ENCODE measurements at places on chromosomes 12 and 14. TPM values are rescaled to one million over a fixed set of nuclear protein-coding genes. Genes with fewer than 3 reads are reported as not detected.

- DNase-seq: peak; percentile 19
Observed at GRCh38 chr14:61281948-61282275, 774 bp upstream of the TMEM30B start.

DNA sequence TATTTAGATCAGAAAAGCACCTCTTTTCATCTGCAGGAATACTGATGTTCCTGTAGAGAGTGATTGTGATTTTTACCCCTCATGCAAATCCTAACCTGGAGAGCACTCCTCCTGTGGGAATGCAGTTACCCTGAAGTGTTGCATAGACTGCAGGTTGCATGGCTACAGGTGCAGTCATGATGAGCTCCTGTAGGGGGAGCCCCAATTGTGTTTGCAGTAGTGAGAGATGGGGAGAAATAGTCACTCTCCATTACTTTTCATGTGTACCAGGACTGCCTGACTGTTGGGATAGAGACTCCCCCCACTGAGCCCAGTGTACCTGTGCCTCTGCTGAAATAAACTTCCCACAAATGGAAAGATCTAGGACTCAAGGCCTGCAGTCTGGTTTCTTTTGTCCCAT lies 1086.5 kb downstream of the SLC6A15 start:
- DNase-seq: no peak

- no peak for DNase-seq
Observed at GRCh38 chr14:104734051-104734587, 10.1 kb downstream of the ADSS1 start.

DNA sequence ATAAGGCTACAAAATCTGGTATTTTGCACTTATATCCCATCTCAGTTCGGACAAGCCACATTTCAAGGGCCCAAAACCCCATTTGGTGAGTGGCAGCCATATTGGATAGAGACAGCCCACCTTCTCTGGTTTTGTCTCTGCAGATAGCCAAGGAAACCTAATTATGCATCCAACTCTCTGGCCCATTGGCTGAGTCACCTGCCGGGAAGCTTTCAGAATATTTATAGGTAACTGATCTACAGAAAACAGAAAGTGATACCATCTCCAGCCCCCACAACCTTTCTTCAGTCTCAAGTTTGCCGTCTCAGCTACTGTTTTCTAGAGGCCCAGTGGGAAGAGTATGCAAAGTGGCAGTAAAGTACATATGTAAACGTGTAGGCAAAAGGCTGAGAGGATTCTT lies 33.7 kb upstream of the PPP1CC start:
- no peak for DNase-seq

DNA sequence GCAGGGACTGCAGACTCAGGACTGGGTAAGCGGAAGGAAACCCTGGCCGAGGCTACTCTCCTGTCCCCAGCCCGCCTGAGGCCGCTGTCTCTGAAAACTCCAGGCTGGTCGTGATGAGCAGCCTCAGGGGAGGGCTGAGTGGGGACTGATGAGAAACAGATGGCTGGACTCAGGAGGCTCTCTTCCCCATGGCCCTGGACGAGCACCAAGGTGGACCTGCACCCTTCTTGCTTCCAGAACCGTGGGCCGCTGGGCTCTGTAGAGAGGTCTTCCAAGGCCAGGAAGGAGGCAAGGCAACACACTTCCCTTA lies 1.1 kb downstream of the TEX22 start:
- no peak for DNase-seq

DNA sequence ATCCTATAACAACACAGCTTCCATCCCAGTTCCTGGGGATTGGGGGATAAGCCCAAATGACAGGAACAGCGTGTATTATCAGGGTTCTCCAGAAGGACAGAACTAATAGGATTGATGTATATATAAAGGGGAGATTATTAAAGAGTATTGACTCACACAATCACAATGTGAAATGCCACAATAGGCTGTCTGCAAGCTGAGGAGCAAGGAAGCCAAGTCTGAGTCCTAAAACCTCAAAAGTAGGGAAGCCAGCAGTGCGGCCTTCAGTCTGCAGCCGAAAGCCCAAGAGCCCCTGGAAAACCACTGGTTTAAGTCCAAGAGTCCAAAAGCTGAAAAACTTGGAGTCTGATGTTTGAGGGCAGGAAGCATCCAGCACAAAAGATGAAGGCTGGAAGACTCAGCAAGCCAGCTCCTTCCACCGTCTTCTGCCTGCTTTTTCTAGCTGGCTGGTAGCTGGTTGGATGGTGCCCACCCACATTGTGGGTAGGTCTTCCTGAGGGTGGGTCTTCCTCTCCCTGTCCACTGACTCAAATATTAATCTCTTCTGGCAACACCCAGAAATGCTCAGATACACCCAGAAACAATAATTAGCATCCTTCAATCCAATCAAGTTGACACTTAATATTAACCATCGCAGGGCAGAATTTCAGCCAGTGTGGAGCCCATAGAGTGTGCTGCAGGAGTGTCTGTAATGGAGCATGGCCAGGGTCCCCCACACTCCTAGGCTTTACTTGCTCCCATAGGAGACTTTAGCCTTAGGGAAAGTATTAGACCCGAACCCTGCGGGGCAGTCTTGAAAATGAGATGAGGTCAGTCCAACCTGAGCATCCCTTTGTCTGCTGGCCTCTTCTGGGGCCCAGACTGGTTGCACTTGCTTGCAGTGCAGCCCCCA lies 111.1 kb downstream of the SINHCAF start:
- DNase-seq: no peak

GRCh38 chr14:64444984-64445845 lies 20.1 kb upstream of the AKAP5 start:
- peak; percentile 83 for DNase-seq

DNA sequence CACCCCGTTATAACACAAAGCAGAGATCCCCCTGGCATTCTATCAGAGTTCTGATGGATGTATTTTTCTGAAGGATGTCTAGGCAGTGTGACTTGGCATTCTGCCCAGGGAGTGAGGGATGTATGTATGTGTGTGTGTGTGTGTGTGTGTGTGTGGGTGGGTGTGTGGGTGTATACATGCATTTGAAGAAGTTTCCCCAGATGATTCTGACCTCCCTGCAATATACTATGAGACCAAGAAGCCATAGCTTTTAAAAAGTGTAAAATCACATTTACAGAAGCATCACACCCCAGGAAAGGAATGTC lies 59.7 kb upstream of the NAP1L1 start:
- DNase-seq: peak; percentile 26

DNA sequence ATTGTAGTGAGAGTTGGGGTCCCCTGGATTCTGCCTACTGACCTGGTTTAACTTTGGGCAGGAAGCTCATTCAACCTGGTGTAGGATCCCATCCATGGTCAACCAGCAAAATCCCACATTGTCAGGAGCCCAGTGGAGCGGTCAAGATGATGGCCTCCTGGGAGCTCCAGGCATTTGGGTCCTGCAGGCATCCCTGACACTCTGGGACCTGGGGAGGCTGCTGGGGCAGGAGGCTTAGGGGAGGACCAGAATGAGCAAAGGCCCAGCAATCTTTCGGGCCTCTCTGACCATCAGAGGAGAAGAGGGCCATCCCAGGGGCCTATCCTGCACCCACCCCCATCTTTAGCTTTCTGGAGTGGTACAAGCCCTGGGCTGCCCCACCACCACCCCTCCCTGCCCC lies 104.0 kb downstream of the PRMT8 start:
- no peak for DNase-seq

- DNase-seq: peak; percentile 55
Observed at GRCh38 chr14:75088566-75089373, 19.3 kb downstream of the ZC2HC1C start.

DNA sequence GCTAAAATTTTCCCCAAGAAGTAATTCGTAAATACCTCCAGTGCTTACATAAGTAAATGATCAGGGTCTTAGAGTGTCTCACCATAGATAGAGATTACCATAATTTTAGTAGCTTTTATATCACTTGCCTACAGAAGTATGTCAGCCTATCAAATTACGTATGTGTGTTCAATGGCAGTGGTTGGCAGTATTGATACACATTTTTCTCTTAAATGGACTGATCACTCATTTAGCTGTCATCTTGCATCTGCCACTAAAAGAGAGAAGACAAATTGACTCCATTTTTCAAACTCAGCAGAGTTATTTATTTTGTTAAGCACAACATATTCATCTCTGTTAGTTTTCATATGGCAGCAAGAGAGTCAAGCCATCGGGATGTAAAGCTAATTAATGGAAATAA lies 413.1 kb upstream of the CLEC14A start:
- DNase-seq: no peak

GRCh38 chr12:104583301-104583700 lies 126.6 kb downstream of the CHST11 start:
- DNase-seq: no peak

GRCh38 chr12:111218499-111218898 lies 150.4 kb downstream of the PHETA1 start:
- DNase-seq: no peak

DNA sequence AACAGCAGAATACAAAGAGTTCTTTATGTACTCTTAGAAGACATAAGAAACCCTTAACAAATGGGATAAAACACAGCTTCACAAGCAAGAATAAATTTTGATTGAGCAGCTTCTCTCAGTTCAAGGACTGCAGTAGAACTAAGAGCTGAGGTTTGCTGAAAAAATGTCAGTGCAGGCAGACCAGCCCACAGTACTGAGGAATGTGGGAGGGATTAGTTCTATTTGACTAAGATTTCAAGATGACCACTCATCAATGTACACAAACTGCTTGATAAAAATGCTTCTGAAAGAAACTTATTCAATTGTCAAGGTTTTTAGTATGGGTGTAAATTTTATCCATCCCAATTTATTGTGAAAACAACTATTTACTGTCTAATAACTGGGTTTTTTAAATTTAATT lies 138.4 kb downstream of the SEC23A start:
- DNase-seq: peak; percentile 39

- DNase-seq: no peak
Observed at GRCh38 chr12:127046467-127046866, 1220.5 kb upstream of the TMEM132C start.

DNA sequence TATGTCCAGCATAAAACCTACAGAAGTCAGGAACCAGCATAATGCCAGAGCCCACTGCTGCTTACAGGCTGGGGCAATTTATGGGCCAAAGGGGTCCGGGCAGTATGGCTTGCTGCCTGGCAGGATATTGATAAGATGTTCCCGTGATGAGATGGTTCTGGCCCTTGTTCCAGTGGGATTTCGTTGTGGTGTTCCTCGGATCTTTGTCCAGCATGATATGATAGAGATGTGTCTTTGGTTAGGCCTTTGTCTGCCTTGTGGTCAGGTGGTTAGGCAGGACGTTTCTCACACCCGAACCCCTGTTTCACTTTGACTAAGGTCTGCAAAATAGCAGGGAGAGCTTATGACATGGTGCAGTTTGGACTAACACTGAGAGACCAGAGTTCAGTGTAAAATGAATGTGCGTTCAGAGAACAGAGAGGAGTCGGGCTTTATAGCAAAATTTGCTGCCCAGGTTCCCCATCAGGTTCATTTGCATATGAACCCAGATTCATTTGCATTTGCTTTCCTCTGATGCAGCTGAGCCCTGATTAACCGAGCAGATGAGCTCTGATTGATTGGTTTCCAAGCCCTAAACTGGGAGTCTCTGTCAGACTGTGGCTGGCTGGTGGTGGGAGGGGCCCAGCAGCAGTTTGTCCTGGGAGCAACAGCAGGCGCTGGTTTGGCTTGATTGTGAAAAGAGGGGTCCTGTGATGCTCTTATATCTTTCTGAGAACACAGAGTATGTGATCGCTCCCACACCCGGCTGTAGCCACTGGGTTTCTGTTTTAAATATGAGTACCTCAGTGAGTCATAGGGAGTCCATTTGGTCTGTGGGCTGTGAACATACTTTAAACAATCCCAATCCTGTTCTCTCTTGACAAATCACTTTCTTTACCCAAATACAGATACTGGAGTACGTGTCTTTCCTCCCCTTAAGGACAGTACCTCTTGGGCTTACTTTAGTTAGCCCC lies 156.3 kb upstream of the PZP start:
- DNase-seq: peak; percentile 92

- DNase-seq: peak; percentile 43
Observed at GRCh38 chr14:50318031-50318626, 6.0 kb downstream of the DMAC2L start.

GRCh38 chr12:75477137-75477536 lies 3.4 kb upstream of the GLIPR1 start:
- no peak for DNase-seq

DNA sequence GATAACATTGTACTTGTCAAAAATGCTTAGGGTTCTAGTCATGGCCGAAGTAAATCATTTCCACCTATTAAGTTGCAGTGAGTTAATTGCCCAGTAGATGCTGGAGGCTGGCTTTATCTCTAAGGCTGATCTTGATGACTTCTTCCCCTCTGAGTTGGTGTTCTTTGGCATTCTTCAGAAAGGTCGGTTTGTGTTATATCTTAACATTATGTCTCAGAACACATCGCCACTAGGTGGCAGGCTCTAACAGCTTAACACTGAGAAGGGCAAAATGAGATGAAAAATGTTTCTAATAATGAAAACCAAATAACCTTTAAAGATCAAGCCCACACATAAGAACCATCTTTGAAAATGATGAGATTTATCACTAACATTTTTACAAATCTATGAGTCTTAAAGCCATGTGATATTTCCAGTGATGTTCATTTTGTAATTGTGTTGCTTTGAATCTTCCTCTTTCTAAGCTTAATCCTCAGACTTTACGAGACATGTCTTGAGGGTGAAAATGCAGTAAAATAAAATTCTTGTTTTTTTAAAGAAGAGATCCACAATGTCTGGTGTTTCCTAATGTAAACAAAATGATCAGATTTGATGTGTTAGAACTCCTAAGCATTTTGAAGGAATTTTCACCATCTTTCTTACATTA lies 28.6 kb downstream of the SUDS3 start:
- DNase-seq: peak; percentile 59

DNA sequence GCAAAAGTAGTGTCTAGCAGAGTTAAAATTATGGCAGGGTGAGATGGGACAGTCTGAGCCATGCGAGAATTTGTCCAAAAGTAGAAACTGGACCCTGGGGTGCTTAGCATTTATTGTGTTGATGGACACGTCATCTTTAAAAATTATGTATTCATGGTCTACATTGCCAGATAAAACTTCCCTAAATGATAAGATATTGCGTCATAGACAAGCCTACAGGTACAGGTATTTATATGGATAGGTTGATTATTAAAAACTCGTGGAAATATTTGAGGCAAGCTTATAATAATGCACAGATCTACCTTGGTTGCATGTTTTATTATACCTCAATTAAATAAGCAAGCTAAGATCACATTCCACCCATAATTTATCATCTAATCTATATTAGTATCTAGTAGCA lies 196.0 kb upstream of the PDZRN4 start:
- no peak for DNase-seq

The RILPL1 gene
- total RNA-seq: 15.4 TPM

The GRIP1 gene
- total RNA-seq: not detected

The PMEL gene
- total RNA-seq: 0.32 TPM

The LUM gene
- 14.9 TPM for total RNA-seq

The WASHC3 gene
- 67.2 TPM for total RNA-seq

The KRT83 gene
- not detected for total RNA-seq

The LTB4R2 gene
- total RNA-seq: 2.5 TPM

The TAS2R7 gene
- 0.32 TPM for total RNA-seq

The CARMIL3 gene
- total RNA-seq: not detected

The PRR4 gene
- total RNA-seq: 0.34 TPM

The BEST3 gene
- total RNA-seq: 1.0 TPM

The GPR33 gene
- total RNA-seq: not detected

The OASL gene
- total RNA-seq: 4.3 TPM

Data from LHCN-M2 (cell line).